Lower lobe of right lung (tissue), 2 donors: ENCODE measurements at places on chromosomes 4 and X. TPM values are rescaled to one million over a fixed set of nuclear protein-coding genes. Genes with fewer than 3 reads are reported as not detected.

GRCh38 chrX:125202591-125203248, 117.0 kb upstream of the TEX13C start:
- H3K4me3 ChIP-seq = peak overlapping the region; percentile 42
- H3K36me3 ChIP-seq = no peaks in the 10 kb centered on the region
- no peaks in the 10 kb centered on the region for H3K4me1 ChIP-seq

- DNase-seq = no peak
- H3K27me3 ChIP-seq = no peaks in the 10 kb centered on the region
- H3K4me3 ChIP-seq = no peak overlapping the region
- no peaks in the 10 kb centered on the region for H3K36me3 ChIP-seq
- no peaks in the 10 kb centered on the region for H3K4me1 ChIP-seq
Observed at GRCh38 chr4:3021627-3022026, 52.7 kb downstream of the HTT-AS start.

GRCh38 chrX:42027367-42028000, 104.1 kb upstream of the CASK start:
- H3K4me1 ChIP-seq = no peaks in the 10 kb centered on the region
- H3K27me3 ChIP-seq = no peaks in the 10 kb centered on the region
- H3K4me3 ChIP-seq = no peak overlapping the region
- H3K27ac ChIP-seq = no peak overlapping the region

GRCh38 chr4:119823891-119824290, 195.3 kb upstream of the PDE5A start:
- no peak overlapping the region for H3K4me3 ChIP-seq
- H3K36me3 ChIP-seq = no peaks in the 10 kb centered on the region
- no peak for DNase-seq
- H3K27me3 ChIP-seq = no peaks in the 10 kb centered on the region
- H3K27ac ChIP-seq = no peak overlapping the region

GRCh38 chr4:80058740-80059139, 14.3 kb downstream of the ANTXR2 start:
- DNase-seq = no peak
- H3K4me3 ChIP-seq = no peak overlapping the region
- peak overlapping the region; percentile 15 for H3K27ac ChIP-seq

- H3K36me3 ChIP-seq = no peaks in the 10 kb centered on the region
- no peaks in the 10 kb centered on the region for H3K27me3 ChIP-seq
- no peak overlapping the region for H3K4me3 ChIP-seq
- no peaks in the 10 kb centered on the region for H3K4me1 ChIP-seq
Observed at GRCh38 chr4:108917255-108917654, 154.4 kb upstream of the ETNPPL start.

GRCh38 chr4:80017125-80017854, 55.7 kb downstream of the ANTXR2 start:
- DNase-seq = no peak
- H3K27me3 ChIP-seq = no peaks in the 10 kb centered on the region
- peaks cover 10% of the 10 kb centered on the region for H3K4me1 ChIP-seq
- no peak overlapping the region for H3K4me3 ChIP-seq
- H3K27ac ChIP-seq = peak overlapping the region; percentile 6

DNA sequence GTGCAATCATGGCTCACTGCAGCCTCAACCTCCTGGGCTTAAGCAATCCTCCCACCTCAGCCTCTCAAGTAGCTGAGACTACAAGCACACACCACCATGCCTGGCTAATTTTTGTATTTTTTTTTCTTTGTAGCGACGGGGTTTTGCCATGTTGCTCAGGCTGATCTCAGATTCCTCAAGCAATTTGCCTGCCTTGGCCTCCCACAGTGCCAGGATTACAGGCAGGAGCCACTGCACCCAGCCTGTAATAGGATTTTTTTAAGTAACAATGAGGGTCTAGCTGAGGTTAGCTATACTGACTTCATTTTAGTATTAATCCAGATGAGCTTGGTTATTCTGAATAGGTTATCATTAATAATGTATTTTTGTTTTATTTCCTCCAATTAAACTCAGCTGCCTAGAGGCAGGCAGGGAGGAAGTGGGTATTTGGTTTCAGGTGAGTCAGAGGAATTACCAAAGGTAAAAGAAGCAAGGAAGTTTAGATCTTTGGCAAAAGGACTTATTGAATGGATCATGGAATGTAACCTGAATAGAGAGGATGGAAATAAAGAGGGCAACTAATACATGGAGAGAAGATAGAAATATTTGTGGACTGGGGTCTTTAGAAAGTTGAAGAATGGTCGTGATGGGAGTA, 1023.3 kb upstream of the TENM3 start:
- H3K4me1 ChIP-seq = no peaks in the 10 kb centered on the region
- H3K27ac ChIP-seq = no peak overlapping the region
- H3K36me3 ChIP-seq = no peaks in the 10 kb centered on the region
- no peak for DNase-seq
- no peak overlapping the region for H3K4me3 ChIP-seq

GRCh38 chr4:185576962-185577950, 41.9 kb upstream of the PDLIM3 start:
- no peak overlapping the region for H3K4me3 ChIP-seq
- peak overlapping the region; percentile 46 for H3K27ac ChIP-seq
- no peak for DNase-seq
- H3K4me1 ChIP-seq = no peaks in the 10 kb centered on the region
- no peaks in the 10 kb centered on the region for H3K36me3 ChIP-seq
- no peaks in the 10 kb centered on the region for H3K27me3 ChIP-seq

- H3K36me3 ChIP-seq = no peaks in the 10 kb centered on the region
- DNase-seq = no peak
- no peaks in the 10 kb centered on the region for H3K4me1 ChIP-seq
- no peak overlapping the region for H3K4me3 ChIP-seq
- no peaks in the 10 kb centered on the region for H3K27me3 ChIP-seq
Observed at GRCh38 chr4:177293208-177294033, 16.3 kb upstream of the NEIL3 start.

DNA sequence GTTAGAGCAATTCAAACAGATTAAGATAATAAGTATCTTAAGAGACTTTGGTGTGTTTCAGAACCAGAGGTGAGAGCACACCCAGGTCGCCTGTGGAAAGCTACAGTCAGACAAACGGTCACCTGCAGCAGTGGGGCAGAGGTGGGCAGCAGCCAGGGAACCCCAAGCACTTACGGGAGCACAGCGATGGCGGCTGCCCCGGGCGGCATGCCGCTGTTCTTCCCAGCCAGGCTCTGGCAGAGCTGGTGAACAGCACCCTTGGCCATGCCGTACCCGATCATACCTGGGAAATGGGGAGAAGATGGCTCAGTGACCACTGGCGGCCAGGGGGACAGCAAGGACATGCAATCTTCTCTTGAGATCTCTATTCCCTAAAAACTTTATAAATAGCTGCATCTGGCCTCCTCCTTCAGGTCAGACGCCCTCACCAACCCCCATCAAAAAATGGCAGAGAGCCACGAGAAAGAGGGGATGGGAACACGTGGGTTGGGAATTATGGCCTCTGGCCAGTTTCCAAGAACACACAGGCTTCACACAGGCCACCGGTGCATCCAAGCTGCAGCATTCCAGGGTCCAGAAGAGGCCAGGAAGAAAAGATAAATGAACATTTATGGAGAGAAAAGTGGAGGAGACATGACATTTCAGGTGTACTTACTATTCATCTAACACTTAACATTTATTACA, 19.7 kb downstream of the QDPR start:
- DNase-seq = no peak
- no peaks in the 10 kb centered on the region for H3K27me3 ChIP-seq
- H3K27ac ChIP-seq = no peak overlapping the region
- H3K4me1 ChIP-seq = peaks cover 11% of the 10 kb centered on the region
- no peak overlapping the region for H3K4me3 ChIP-seq

GRCh38 chr4:97656044-97656720, 487.1 kb downstream of the STPG2 start:
- no peak overlapping the region for H3K4me3 ChIP-seq
- H3K27ac ChIP-seq = no peak overlapping the region

- H3K4me1 ChIP-seq = peaks cover 23% of the 10 kb centered on the region
- peak overlapping the region; percentile 85 for H3K4me3 ChIP-seq
- H3K27me3 ChIP-seq = no peaks in the 10 kb centered on the region
- no peak for DNase-seq
- H3K36me3 ChIP-seq = no peaks in the 10 kb centered on the region
- peak overlapping the region; percentile 100 for H3K27ac ChIP-seq
Observed at GRCh38 chr4:168319486-168320019, 1.0 kb upstream of the DDX60 start.

- no peak overlapping the region for H3K4me3 ChIP-seq
- no peak overlapping the region for H3K27ac ChIP-seq
Observed at GRCh38 chrX:45309096-45309495, 108.4 kb upstream of the DIPK2B start.

DNA sequence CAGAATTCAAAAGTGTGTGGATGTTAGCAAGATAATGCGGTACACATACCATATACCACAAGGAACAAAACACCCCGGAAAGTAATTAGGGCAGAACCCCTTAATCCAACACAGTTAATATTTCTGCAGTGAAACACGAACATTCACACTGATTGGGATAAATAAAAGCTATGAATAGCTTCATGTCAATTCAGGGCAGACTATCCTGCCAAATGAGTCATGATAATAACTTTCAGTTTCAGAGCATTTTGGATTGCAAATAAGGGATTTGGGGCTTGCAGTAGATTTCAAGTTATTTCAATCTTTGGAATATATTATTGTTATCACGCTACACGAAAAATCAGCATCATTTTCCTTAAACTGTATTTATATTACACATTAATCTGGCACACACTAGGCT, 24.3 kb downstream of the IRF2 start:
- peaks cover 3% of the 10 kb centered on the region for H3K36me3 ChIP-seq
- H3K4me1 ChIP-seq = peaks cover 88% of the 10 kb centered on the region
- H3K27me3 ChIP-seq = no peaks in the 10 kb centered on the region
- DNase-seq = no peak
- peak overlapping the region; percentile 79 for H3K27ac ChIP-seq

- no peak overlapping the region for H3K4me3 ChIP-seq
- no peak overlapping the region for H3K27ac ChIP-seq
- DNase-seq = no peak
- H3K36me3 ChIP-seq = no peaks in the 10 kb centered on the region
Observed at GRCh38 chr4:133129237-133129636, 19.9 kb upstream of the PCDH10 start.

Gene FGF5
- not detected for total RNA-seq

Gene EFHC2
- total RNA-seq = 2.5 TPM

Gene NHS
- 2.7 TPM for total RNA-seq

Gene SLC35A2
- total RNA-seq = 21.3 TPM

Gene MED14
- total RNA-seq = 32.6 TPM

Gene ITGB1BP2
- total RNA-seq = 1.4 TPM

Gene ZFP92
- total RNA-seq = 4.5 TPM

Gene VGLL1
- not detected for total RNA-seq
